ENCODE measurements at places on chromosomes 4 and X. TPM values are rescaled to one million over a fixed set of nuclear protein-coding genes. Genes with fewer than 3 reads are reported as not detected.

TRPC3 gene
- not detected for total RNA-seq

NR0B1 gene
- not detected for total RNA-seq

HTN3 gene
- not detected for total RNA-seq

TEX13B gene
- not detected for total RNA-seq

- DNase-seq: no peak
Observed at GRCh38 chr4:114366368-114366767, 232.2 kb upstream of the UGT8 start.

DNA sequence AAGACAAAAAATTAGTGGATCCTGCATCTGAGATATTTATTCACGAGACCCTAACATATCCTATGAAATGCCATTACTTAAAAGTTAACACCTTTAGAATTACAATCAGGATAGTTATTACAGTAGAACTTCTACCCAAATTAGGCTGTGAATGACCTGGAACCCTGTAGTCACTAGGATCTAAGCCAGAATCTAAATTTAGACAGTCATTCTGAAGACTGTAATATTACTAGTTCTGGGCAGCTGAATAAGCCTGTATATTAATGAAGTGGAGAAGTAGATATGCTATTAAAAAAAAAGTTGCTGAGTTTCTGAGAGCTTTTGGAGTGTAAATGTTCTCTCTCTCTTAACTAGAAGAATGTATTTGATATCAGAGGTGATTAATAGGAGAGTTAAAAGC is 67.0 kb downstream of the FAM13A start:
- no peak for DNase-seq
